ENCODE measurements at places on chromosomes 1 and 21.
A peak's percentile ranks its signal among the peaks of the same experiment; 100 is the strongest.

GRCh38 chr1:119914071-119914470 lies 17.8 kb upstream of the ADAM30 start:
- no peak for DNase-seq

GRCh38 chr1:61672376-61672775 lies 52.6 kb downstream of the TM2D1 start:
- DNase-seq = no peak

- no peak for DNase-seq
Observed at GRCh38 chr1:54323324-54323739, 82.9 kb downstream of the SSBP3 start.

GRCh38 chr1:212700223-212700891 lies 717 bp upstream of the BATF3 start:
- DNase-seq = no peak

GRCh38 chr1:168907053-168907452 lies 178.0 kb upstream of the DPT start:
- DNase-seq = no peak

GRCh38 chr1:69697340-69697739 lies 129.6 kb downstream of the LRRC7 start:
- no peak for DNase-seq

DNA sequence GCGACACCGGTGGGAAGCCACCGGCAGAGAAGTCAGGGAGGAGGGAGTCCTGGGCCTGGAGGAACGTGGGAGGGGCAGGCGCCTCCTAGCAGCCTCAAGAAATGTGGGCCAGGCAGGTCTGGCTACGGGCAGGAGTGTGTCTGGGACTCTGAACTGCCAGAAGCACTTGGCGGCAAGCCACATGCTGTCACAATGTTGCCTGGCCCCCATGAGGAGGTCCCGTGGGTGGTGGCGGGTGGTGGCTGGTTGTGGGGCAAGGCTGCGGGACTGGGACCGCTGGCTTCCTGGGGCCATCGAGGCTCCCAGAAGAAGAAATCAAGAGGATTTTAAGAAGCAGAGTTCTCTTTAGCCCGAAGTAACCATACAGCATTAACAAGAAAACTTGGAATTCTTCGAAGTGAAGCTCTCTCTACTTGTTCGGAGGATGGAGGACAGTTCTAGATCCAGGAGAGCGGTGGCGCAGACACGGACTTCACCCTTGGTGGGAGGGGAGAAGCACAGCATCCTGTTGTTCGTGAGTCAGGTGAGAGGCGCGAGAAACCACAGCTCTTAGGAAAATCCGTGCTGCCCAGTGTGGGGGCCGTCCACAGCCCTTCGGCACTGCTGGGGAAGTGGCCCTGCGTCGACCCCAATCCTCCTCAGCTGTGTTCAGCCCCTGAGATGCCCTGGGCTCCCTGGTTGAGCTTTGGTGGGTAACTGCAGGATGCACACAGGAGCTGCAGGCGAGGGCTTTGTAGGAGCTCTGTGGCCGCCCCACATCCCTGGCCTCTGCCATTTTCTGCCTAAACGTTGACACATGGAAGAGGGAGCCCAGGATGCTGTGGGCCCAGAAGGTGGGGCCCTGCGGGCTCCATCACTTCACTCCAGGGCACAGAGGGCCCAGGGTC lies 12.4 kb downstream of the SKI start:
- DNase-seq = no peak

DNA sequence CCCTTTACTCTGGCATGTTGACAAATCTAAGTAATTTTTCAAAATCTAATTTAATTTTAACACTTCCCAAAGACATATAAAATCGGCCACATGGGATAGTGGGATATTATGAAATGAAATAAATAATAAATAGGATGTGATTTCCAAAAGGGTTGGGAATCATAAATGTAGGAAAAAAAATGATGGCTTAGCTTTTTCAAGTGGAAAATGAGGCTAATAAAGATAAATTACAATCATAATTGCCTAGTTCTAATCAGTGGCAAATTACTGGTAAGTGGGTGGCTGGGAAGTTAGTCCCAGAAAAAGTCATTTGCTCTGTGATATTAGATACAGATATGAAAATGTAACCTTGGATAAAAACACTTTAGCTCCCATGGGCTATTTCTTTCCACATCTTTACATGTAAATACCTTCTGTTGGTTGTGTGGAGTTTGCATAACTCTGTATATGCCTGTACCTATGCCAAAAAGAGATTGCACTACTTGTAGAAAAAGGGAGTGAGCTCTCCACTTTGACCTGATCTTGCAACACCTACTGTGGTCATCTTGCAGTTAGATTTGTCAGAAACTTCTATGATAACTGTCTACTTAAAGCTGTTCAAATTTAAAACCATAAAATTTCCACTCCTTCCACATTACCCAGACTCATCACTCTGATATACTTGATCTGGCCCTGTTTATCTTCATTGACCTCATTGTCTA lies 284.6 kb upstream of the KAZN start:
- DNase-seq = no peak

DNA sequence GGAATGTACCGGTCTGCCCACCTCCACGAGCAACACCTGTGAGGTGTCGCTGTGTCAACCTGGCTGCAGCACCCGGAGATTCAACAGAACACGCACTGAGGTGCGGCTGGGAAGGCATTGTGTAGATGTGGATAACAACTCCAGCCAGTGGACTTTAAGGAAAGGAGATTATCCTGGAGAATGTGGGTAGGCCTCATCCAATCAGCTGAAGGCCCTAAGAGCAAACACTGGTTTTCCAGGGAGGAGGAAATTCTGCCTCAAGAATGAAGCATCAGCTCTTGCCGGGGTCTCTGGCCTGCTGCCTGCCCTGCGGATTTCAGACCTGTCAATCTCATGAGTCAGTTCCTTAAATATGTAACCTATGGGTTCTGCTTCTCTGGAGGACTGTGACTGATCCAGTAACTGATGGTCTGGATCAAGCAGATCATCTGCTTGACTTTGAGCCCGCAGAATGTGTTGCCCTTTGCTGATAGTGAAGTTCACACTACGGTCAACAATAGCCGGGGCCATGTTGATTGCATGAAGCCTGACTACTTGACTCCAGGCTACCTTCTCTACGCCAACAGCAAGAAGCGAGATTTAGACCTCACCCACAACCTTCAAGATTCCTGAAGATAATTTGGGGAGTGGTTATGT lies 15.9 kb upstream of the PRDM15 start:
- no peak for DNase-seq

DNA sequence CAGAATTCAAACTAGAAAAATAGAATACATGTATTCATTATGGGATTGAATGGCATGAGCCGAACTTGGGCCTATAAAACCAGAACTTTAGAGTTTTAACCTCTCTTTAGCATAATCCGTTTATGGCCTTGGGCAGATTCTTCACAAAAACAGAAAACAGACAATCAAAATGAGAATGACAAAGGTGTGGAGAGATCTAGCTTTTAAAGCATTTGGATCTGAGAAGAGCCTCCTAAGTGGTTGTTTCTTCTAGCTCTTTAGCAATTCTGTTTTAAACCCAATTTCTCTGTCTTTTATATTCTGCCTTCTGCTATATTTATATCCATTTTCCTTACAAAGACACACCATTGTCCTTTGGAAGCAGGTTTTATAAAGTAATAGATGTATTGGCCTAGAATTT lies 160.2 kb downstream of the RPS6KC1 start:
- no peak for DNase-seq

DNA sequence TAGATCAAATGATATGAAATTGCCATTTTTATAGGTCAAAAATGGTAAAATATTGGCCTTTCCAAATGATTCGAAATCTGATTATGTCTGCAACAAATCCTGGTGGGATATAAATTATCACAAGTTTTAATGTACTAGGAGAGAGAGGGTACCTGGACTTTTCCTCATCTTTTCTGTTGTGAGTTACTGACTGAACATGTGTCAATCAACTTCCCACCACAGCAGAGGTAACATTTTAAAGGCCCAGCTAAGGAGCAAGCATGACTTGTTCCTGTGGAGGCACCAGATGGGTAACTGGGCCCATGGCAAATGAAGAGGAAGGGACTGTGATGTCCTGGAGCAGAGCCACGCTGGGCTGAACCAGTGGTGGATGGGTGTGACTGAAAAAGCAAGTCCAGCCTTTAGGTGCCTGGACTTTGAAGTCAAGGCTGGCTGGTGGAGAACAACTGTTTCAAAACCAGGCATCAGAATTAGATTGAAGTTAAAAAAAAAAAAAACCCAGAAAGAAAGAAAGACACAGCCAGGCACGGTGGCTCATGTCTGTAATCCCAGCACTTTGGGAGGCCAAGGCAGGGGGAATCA lies 6.6 kb downstream of the MR1 start:
- no peak for DNase-seq

DNA sequence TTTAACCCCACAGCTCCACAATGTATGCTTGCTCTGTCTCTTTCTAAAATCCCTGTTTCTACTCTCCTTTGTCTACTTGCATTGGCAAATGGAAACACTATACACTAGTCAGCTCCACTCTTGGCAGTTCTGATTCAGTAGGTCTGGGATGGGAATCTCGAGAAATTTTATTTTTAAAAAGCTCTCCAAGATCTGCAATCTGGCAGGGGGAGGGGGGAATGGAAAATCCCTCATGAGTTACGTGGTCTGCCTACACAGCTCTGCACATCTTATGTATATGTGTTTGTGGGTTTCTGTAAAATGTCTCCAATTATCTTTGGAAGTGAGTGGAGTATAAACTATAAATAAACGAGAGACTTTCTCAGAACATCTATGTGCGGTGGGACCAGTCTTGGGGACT lies 9.9 kb upstream of the GALNT2 start:
- no peak for DNase-seq

GRCh38 chr1:55669293-55669692 lies 454.1 kb upstream of the USP24 start:
- DNase-seq = no peak

DNA sequence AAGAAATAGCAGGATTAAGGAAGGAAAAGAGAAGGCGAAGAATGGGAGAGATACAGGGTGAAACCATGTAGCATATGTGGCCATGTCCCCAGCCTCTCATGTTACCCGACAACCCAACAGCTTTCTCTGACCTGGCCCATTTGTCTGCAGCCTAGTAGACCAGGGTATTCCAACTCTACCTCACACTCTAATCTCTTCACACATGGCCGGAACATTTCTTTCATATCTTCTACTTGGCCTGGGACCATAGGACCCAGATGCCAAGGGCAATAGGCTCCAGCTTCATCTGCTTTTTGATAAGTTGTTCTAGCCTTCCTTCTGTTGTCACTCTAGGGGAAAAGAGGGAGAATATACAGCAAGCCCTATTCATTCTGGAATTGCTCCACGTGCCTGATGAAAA lies 95.0 kb upstream of the DPT start:
- DNase-seq = no peak

- no peak for DNase-seq
Observed at GRCh38 chr1:115473986-115474565, 136.0 kb upstream of the NGF start.

GRCh38 chr1:43358121-43358745 lies 548 bp upstream of the CDC20 start:
- peak; percentile 16 for DNase-seq

- DNase-seq = no peak
Observed at GRCh38 chr1:15985611-15986297, 9.9 kb upstream of the ZBTB17 start.

DNA sequence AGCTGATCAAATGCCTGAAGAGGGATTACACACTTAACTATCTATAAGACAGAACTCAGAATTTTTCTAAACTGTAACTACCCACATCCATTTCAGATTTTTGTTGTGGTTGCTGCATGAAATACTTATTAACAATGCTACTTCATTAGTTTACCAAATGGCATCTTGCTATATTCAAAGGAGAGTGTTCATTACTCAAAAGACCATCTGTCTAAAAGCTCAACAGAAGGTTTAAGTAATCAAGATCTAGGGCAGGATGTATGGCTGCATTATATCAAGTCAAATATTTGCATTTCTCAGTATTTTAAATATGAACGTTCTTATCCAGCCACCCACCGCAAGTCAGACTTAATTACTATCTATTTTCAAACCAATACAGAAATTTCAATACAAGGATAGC lies 79.9 kb downstream of the SIPA1L2 start:
- DNase-seq = no peak

- DNase-seq = no peak
Observed at GRCh38 chr1:116127123-116127847, 16.1 kb downstream of the MAB21L3 start.

DNA sequence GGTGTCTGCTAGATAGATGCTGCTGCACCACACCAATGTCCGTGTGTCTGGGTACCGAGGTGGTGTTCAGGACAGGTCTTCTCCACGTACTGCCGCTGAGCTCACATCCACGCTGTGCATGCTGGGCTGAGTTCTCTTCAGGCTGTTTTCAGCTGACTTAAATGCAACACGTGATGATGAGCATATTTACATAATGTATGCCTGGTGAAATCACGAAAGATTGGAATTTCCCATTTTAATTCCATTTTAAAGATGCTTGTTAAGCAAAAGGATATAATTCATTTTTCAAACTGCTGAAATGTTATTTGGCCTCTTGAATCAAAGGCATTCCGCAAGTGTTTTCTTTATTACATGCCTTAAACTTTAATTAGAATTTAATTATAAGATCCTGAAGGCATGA lies 107.9 kb downstream of the FGGY start:
- no peak for DNase-seq

DNA sequence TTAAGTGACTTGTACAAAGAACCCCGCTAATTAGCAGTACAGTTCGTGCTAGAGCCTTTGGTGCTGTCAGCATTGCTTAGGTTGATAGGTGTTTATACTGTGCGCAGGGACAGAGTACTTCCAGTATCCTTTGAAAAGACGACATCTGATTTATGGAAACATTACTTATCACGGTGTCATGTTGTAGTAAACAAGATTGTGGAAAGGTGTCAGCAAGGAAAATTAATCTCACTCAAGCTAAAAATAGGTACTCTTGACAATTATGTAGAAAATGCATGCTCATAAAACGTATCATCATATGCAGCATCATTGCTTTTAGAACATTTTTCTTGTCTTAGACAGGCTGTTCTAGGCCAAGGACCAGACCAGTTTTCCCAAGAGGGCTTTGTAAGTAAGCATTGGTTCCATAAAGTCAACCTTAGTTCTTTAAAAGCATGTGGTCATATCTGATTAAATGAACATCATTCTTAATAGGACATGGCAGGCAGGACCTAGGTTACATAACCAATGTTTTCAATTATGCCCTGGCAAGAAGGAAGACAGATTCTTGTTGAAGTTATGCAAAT lies 33.0 kb downstream of the SH3BGR start:
- DNase-seq = no peak

- DNase-seq = peak; percentile 63
Observed at GRCh38 chr1:157562515-157562914, 10.2 kb upstream of the FCRL5 start.

GRCh38 chr1:65820983-65821382 lies 28.3 kb downstream of the PDE4B start:
- no peak for DNase-seq
